ENCODE measurements at places on chromosomes 16 and 17.

DNA sequence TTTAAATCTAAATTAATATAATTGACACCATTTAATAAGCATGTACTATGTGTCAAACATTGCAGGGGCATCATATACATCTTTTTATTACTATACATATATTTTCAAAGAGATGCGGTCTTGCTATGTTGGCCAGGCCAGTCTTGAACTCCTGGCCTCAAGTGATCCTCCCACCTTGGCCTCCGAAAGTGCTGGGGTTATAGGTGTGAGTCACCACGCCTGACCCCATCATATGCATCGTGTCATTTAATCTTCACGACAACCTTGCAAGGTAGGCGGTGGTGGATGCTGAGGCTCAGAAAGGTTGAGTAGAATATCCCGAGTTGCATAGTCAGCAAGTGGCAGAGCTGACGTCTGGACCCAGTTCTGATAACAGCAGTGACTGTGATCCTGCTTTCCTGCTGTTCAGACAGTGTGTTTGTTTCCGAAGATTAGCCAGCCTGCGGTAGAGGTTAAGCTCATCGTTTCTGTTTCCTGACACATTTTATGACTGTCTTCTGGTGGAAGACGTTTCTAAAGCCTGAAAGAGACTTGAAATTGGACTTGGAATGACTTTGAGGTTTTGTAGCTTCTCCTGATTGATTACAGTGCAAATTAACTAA is 316.6 kb downstream of the SNX29 start:
- H3K27ac ChIP-seq, result no peak overlapping the region
- no peaks in the 10 kb centered on the region for H3K27me3 ChIP-seq
- H3K4me3 ChIP-seq, result no peak overlapping the region
- DNase-seq, result no peak
- H3K36me3 ChIP-seq, result no peaks in the 10 kb centered on the region
- H3K4me1 ChIP-seq, result no peaks in the 10 kb centered on the region

DNA sequence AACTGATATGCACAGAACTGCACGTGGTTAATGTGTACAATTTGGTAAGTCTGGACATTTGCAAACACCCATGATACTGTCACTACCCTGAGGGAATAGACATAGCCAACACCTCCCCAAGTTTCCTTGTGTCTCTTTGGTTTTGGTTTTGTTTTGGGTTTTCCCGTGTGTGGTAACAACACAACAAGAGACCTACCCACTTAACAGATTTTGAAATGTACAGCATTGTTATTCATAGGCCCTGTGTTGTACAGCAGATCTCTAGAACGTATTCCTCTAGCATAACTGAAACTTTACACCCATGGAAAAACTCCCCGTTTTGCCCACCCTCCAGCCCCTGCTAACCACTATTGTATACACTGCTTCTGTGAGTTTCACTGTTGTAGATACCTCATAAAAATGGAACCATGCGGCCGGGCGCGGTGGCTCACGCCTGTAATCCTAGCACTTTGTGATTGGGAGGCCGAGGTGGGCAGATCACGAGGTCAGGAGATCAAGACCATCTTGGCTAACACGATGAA is 76.3 kb upstream of the TBC1D3K start:
- DNase-seq, result no peak
- H3K4me3 ChIP-seq, result no peak overlapping the region
- H3K36me3 ChIP-seq, result no peaks in the 10 kb centered on the region
- H3K4me1 ChIP-seq, result no peaks in the 10 kb centered on the region
- H3K27me3 ChIP-seq, result no peaks in the 10 kb centered on the region

DNA sequence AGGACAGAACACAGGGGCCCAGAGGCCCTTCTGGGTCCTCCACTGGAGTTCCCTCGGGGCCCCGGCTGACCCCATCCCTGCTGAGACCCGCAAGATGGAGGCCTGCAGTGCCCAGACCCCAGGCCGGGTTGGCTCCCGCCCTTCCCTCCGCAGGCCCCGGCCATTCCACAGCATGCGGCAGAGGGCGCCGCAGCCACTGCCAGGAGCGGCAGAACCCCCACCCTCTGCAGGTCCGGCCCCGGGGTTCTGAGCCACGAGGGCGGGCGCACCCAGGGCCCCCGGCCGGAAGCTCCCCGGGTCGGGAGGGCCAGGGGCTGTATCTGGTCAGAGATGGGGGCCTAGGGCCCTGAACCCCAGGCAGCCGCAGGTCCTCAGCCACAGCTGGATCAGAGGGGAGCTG is 2.4 kb upstream of the PERCC1 start:
- peaks cover 11% of the 10 kb centered on the region for H3K4me1 ChIP-seq
- H3K27me3 ChIP-seq, result no peaks in the 10 kb centered on the region
- no peak for DNase-seq
- no peak overlapping the region for H3K4me3 ChIP-seq
- no peak overlapping the region for H3K27ac ChIP-seq
- no peaks in the 10 kb centered on the region for H3K36me3 ChIP-seq

DNA sequence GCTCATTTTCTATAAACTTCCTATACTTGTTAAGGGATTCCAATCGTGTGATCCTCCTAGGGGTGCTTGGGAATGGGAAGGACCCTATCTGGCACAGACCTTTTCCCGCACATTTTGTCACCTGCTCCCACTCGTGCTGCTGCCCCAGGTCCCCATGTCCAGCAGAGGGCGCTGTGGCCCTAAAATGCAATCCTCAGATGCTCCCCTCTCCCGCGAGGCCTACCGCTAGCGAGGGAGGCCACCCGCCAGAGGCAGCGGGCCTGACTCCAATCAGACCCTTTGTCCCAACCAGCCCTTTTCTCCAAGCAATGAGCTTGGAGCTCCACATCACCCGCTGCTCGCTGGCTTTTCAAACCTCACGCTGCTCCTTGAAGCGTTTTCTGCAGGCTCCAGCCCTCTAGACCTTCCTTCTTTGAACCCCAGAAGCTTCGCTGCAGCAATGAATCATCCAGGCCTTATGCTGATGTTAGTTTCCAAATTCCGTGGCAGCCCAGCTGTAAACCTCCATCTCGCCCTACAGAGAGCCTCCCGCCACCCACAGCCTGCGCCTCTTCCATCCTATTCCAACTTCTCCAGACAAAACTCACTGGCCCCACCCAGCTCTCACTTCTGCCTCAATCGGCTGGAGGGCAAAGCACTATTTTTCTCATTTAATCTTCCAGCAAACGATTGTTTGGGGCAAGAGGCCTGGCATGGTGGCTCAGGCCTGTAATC is 23.6 kb upstream of the FZD2 start:
- DNase-seq, result peak; percentile 71
- no peaks in the 10 kb centered on the region for H3K36me3 ChIP-seq
- no peaks in the 10 kb centered on the region for H3K27me3 ChIP-seq
- no peak overlapping the region for H3K4me3 ChIP-seq

DNA sequence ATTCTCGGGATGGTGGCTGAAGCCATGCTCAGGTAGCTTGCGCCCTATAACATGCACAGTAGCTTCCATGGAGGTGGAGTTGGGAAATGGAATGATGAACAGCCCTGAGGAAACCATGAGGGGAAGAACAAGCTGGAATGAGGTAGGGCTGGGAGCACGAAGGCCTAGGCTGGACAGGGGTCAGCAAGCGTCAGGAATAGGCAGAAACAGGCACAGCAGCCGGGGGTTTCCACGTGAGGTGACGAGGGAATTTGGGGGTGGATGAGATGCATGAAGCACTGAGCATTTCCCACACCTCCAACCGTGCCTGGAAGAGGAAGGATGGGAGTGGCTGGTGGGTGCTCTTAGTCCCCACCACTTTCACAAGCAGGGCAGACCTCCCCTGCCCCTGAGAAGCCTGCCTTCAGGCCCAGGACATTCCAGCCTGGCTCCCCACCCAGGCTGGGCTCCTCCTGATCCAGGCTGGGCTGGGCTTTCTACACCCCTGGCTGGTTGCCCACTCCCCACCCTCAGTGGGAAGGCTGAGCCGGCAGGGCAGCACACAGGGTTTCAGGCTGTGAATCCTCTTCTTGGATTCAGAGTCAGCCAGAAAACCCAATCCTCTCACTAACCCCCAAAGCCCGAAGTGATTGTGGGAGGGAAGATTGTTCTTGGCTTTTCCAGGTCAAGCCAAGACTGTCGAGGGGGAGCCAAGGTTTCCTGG is 21.9 kb downstream of the PLEKHG4 start:
- H3K27me3 ChIP-seq, result no peaks in the 10 kb centered on the region
- H3K4me3 ChIP-seq, result no peak overlapping the region
- H3K27ac ChIP-seq, result no peak overlapping the region
- DNase-seq, result no peak
- no peaks in the 10 kb centered on the region for H3K4me1 ChIP-seq

GRCh38 chr17:34113089-34113488 is 142.0 kb upstream of the CCL2 start:
- no peaks in the 10 kb centered on the region for H3K36me3 ChIP-seq
- no peak overlapping the region for H3K27ac ChIP-seq
- H3K4me3 ChIP-seq, result no peak overlapping the region
- no peak for DNase-seq
- H3K27me3 ChIP-seq, result no peaks in the 10 kb centered on the region

GRCh38 chr17:45764479-45764878 is 19.6 kb upstream of the CRHR1 start:
- no peaks in the 10 kb centered on the region for H3K4me1 ChIP-seq
- no peak overlapping the region for H3K27ac ChIP-seq
- no peaks in the 10 kb centered on the region for H3K36me3 ChIP-seq
- no peak for DNase-seq
- H3K4me3 ChIP-seq, result no peak overlapping the region

DNA sequence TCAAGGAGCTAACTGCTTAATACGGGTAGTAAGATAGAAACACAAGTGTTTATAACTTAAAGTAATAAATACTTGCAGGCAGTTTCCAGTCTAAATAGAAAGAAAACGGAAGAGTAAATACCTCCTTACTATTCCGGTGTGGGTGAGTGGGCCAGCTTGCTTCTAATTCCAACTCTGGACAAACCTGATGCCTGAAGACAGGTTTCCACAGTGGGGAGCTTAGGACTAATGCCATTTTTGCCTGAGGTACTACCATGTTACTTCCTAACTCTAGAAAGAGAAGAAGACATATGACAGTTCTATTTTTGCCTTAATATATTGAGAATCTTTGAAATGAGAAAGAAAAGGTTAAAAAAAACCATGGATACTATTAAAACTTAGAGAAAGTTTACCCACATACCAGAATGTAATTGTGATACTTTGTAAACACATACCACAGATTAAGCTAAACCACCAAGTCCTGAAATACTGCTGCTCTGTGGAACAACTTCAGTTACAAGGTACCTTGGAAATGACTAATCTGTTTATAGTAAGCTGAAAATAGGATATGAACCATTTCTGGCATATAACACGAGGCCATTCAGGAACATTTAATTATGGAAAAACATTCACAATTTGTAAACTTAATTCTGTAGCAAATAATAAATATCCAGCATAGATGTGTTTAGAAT is 70.2 kb downstream of the ZZEF1 start:
- no peak overlapping the region for H3K27ac ChIP-seq
- peaks cover 19% of the 10 kb centered on the region for H3K36me3 ChIP-seq
- no peak for DNase-seq
- no peaks in the 10 kb centered on the region for H3K27me3 ChIP-seq
- H3K4me1 ChIP-seq, result no peaks in the 10 kb centered on the region

- H3K36me3 ChIP-seq, result no peaks in the 10 kb centered on the region
- H3K27ac ChIP-seq, result no peak overlapping the region
- DNase-seq, result no peak
- no peaks in the 10 kb centered on the region for H3K4me1 ChIP-seq
Observed at GRCh38 chr17:22123536-22124281, 431.4 kb downstream of the KCNJ18 start.

DNA sequence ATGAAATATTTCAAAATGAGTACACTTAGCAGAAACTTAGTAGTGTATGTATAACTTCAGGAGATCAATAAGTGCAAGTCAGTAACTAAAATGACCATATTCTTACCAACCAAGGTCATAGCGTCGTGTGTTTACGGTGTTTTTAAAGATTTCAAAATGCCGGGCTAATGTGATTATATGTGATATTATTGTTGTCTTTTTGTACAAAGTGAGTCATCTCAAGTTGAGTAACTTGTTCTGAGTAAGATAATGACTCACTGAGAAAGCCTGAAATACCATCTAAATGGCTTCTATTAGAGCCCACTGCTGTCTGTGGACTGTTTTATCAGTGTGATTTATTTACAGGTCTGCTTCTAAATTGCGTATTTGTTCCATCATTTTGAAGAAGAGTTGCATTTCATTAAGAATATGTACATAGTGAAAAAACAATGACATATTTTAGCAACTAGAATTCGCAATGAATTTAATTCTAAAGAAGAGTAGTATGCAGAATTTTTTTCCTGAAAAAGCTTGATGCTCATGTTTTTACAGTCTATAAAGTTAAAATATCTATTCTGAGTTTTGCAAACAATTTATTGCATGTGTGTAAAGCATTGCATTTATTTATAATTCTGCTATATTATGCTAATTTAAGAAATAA is 12.7 kb downstream of the KRT12 start:
- no peaks in the 10 kb centered on the region for H3K4me1 ChIP-seq
- no peak overlapping the region for H3K4me3 ChIP-seq
- DNase-seq, result no peak
- H3K36me3 ChIP-seq, result no peaks in the 10 kb centered on the region

DNA sequence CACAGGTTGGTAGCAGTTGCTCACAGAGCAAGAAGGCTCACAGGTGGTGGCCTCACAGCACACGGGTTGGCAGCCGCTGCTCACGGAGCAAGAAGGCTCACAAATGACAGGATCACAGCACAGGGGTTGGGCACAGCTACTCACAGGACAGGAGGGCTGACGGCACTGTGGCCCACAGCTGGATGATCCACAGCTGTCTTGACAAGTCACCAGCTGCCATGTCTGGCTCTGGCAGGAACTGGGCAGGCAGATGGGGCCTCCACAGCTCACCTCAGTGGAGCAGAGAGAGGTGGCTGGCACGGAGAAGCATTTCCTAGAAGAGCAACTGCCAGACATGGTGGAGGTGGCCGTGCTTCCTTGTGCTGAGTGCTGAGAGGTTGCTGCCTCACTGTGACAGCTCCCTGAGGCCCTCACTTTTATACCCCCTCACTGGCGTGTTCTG is at the start of gene KRTAP16-1:
KRTAP16-1 (minus strand) TSS at position 392 of the 442 bp plus-strand sequence; CDS start at position 336, 56 bp downstream.
- no peak within 1 kb of the TSS for H3K4me3 ChIP-seq
- no peak within 1 kb of the TSS for H3K27ac ChIP-seq
- no peaks in the 10 kb centered on the region for H3K36me3 ChIP-seq
- DNase-seq, result no peak
- no peaks in the 10 kb centered on the region for H3K4me1 ChIP-seq

DNA sequence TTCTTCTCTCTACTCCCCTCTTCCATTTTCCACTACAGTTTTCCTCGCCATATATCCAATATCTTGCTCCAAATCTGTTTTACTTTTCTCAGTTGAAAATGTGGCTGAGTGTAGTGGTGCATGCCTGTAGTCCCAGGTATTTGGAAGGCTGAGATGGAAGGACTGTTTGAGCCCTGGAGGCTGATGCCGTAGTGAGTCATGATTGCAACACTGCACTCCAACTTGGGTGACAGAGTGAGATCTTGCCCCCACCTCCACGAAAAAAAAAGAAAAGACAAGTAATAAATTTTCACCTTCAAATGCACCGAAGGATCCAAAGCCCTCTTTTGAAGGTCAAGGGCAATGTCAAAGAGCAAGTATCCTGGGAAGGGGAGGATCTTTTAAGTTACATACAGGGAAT is 592.3 kb downstream of the TMEM114 start:
- no peaks in the 10 kb centered on the region for H3K27me3 ChIP-seq
- no peaks in the 10 kb centered on the region for H3K36me3 ChIP-seq

- no peaks in the 10 kb centered on the region for H3K27me3 ChIP-seq
- no peak for DNase-seq
- H3K4me1 ChIP-seq, result no peaks in the 10 kb centered on the region
- H3K36me3 ChIP-seq, result no peaks in the 10 kb centered on the region
- H3K27ac ChIP-seq, result peak overlapping the region; percentile 66
- no peak overlapping the region for H3K4me3 ChIP-seq
Observed at GRCh38 chr16:73172241-73172972, 124.5 kb upstream of the ZFHX3 start.

Measured in right lobe of liver (tissue), 6 donors.